ENCODE measurements at places on chromosomes 12 and 14.

- no peak for DNase-seq
Measured at GRCh38 chr12:304805-305204, 42.2 kb upstream of the SLC6A13 start.

DNA sequence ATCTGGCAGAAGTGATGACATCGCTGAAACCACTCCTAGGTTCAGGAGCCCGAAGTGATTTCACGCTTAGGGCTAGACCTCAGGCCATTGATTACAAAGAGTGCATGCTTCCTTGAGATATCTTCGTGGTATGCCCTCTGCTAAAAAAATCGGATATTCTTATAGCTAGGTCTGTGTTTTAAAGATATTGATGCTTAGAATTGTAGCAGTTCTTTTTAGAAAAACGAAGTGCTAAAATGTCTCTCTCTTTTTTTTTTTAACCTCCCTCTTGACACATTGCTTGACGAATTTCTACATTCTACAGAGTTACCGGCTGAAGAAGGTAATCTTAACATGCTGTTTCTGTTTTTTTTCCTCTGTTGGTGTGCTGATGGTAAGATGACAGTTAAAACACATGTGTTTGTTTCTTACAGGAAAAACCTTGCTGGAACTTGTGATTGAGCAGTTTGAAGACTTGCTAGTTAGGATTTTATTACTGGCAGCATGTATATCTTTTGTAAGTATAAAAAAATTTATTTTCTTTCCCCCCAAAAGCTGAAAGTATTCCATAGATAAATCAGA, 1.3 kb downstream of the ATP2A2 start:
- no peak for DNase-seq

GRCh38 chr12:8630131-8630530, 17.5 kb upstream of the AICDA start:
- DNase-seq, result no peak

- peak; percentile 31 for DNase-seq
Measured at GRCh38 chr14:105495990-105496830, 5.2 kb downstream of the TEDC1 start.

GRCh38 chr12:56034586-56035332, 7.0 kb upstream of the RPS26 start:
- peak; percentile 46 for DNase-seq

DNA sequence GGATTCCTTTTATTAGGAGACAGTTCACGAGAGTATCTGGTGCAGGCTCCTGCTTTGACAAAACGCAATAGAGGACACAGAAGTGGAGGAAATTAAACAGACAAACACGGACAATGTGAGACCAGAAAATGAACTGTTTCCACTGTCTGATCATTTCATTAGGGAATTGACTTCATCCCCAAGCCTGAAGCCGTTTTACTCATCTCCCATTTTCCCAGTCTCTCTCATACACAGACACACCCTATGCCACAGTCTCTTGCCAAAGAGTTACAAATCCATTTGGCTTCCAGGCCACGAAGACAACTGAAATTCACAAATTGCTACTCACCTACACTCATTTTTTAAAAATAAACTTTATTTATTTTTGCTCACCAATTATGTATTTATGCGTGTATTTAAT, 1087.8 kb upstream of the TMEM132C start:
- no peak for DNase-seq

- DNase-seq, result no peak
Measured at GRCh38 chr12:123027726-123028445, 47.4 kb downstream of the ARL6IP4 start.

GRCh38 chr12:96177013-96177412, 17.2 kb upstream of the ELK3 start:
- DNase-seq, result peak; percentile 36

GRCh38 chr12:32179011-32179395, 72.4 kb downstream of the BICD1 start:
- no peak for DNase-seq

- DNase-seq, result no peak
Measured at GRCh38 chr14:74364271-74364880, 16.1 kb downstream of the VRTN start.

- peak; percentile 52 for DNase-seq
Measured at GRCh38 chr12:8996682-8997405, 7.5 kb downstream of the KLRG1 start.

DNA sequence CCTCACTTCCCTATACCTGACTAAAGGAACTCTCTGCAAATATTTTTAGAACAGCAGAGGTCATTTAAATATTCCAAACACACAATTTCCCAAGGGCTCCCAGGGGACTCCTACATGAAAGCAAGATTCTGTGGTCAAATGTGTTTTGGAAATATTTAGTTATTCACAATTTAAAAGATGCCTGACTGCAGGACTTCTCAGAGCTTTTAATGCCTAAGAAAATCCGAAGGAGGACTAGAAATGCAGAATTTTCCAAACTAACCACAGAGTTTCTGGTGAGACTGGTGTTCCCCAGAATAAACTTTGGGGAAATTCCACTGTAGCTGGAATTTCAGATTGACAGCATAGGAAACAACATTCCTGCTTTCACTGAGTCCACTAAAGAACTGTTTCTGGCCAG, 84.8 kb upstream of the MAP1LC3B2 start:
- DNase-seq, result no peak

- DNase-seq, result no peak
Measured at GRCh38 chr12:74780182-74780849, 242.7 kb downstream of the ATXN7L3B start.

DNA sequence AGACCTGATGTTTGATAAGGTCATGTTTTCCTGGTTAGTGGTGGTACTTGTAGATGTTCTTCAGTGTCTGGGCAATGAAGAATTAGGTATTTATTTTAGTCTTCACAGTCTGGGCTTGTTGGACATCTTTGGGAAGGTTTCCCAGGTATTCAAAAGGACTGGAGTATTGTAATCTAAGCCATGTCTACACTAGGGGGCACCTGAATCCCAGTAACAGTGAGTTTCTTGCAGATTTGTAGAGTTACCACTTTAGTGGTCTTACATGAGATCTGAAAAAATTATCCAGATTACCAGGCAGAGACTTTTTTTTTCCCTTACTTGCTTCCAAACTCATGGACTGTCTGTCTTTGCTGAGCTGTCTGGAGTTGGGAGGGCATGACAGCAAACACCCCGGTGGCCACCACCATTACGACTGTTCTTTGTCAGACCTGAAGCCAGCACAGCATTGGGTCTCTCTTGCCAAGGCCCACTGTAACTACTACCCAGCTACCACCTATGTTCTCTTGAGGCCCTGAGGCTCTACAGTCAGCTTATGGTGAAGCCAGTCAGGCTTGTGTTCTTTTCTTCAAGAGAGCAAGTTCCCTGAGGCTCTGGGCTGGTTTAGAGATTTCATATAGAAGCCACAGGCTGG, 820.7 kb upstream of the FBXO33 start:
- DNase-seq, result no peak

DNA sequence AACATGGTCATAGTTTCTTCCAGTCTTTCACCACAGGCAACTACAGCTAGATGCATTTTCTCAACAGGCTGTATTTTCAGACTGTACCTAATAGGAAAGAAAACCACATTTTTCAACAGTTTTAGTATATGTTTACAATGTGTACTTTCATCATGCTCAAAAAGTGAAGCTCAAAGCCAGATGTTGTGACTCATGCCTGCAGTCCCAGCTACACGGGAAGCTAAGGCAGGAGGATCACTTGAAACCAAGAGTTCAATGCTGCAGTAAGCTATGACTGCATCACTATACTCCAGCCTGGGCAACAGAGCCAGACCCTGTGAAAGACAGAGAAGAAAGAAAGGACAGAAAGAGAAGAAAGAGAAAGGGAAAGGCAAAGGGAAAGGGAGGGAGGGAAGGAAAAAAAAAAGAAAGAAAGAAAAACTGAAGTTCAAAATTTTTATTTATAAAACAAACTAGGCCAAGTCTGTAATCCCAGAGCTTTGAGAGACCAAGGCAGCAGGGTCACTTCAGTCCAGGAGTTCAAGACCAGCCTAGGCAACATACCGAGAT, 25.5 kb downstream of the GXYLT1 start:
- no peak for DNase-seq

DNA sequence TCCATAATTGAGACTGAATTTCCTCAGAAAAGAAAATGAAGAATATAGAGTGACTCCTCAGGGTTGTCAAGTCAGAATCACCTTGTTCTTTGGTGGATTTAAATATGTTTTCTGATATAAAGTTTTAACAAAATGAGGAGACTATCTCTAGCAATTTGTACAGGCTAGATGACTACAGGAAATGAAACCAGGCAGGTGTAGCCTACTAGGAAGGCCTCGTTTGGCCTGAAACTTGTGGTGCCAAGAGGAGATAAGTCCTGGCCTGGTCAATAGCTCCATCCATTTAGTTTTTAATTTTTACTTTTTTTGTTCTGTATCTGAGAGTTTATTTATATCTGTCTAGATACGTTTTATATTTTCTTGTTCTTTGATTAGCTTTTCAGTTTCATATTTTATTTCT, 41.5 kb downstream of the SNAPC1 start:
- no peak for DNase-seq

GRCh38 chr12:88299567-88300101, 157.5 kb downstream of the TMTC3 start:
- no peak for DNase-seq

GRCh38 chr12:108565976-108566375, 3.6 kb downstream of the ISCU start:
- DNase-seq, result peak; percentile 65

DNA sequence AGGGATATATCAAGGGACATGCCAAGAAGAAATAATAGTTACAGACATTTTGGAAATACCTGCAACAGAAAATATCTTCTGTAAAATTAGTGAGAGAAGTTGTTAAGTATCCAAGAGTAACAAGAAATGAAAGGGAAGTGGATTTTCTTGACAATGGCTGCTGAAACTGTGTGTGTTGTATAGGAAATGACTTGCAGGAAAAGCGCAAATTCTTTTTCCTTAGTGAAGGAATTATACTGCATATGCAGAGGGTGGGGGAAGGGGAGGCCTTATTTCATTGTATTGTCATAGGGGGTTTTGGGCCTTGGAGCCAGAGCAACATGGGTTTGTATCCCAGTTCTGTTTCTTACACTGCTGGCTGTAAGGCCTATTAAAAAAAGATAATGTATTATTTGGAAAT, 84.4 kb upstream of the DDHD1 start:
- DNase-seq, result no peak

DNA sequence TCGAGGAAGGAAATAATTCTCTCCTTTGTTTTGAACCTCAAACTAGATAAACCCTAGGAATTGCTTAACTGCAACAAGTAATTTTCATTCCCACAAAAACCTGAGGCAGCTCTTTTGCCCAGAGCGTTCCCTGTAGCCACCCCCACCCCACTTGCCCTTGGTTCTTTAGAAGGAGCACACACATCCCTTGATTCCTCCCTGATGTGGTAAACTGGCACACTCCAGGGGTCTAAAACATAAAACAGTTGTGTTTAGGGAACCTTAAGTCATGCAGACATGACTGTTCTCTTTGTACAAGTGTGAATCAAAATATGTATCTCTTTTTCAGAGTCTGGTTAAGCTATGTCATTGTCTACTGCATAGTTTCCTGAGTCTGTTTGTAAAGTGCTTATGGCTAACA, 14.0 kb downstream of the MAPK1IP1L start:
- DNase-seq, result no peak

DNA sequence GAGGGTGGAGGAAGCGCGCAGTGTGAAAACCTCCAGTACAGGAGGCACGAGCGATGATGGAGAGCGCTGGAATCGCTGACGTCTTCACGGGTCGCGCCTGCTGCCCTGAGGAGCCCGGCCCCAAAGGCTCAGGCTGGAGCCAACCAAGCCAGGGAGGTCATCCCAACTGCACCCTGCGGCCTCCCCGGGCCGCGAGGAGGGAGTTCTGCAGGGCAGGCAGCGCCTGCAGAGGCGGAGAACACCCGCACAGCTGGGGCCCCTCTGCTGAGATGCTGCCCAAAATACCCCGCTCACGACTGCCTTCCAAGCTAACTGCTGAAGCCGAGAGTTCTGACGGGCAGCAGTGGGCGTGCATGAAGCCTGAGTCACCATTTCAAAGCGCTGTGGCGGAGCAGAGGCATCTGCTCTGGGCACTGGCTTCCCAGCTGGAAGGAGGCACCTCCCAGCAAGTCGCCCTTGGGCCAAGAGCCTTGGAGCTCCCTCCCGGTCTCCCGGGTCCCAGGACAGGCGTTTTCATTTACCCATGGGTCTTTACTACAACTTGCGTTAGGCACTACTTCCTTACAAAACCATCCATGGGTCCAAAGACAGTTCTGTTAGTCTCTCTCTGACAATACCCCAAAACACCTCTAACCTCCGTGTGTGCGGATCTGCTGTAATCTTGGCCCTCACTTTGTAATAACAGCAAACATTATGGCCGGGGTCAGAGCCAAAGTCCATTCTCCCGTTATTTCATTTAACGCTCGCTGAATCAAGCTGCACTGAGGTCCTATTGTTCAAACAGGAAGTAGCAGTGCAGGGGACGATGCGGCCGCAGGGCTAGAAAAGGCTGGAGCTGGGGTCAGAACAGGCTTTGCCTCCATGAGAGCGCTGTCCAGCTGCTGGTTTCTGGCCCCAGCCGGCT, 60.1 kb upstream of the RIMBP2 start:
- DNase-seq, result peak; percentile 20

DNA sequence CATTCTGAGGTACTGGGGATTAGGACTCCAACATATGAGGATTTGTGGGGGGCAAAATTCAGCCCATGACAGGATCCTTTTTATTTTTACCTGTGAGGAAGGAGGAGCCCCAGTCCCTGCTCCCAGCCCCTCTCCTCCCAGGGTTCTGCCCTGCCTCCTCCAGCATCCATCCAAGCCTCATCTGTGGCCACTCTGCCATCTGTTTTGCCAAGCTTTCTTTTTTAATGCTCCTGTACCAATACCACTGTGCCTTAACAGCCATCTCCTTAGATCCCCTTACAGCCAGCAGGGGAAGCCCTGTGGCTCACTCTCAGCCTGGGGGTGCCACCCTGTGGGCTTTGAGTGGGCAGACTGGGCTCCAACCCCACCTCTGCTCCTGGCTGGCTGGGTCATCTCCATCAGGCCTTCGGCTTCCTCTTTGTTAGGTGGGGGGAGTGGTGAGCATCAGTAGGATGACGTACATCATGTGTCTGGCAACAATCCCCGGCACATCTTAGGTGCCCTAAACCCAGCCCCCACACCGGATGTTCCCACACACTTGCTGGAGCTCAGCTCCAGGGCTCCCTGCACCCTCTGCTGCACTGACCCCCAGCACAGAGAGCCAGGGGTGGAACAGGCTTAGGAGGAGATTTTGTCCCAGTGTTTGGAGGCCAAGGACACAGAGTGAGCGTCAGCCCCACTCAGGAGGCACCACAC, 40.2 kb downstream of the CYP46A1 start:
- DNase-seq, result no peak
